ENCODE measurements at places on chromosomes 4 and X.

DNA sequence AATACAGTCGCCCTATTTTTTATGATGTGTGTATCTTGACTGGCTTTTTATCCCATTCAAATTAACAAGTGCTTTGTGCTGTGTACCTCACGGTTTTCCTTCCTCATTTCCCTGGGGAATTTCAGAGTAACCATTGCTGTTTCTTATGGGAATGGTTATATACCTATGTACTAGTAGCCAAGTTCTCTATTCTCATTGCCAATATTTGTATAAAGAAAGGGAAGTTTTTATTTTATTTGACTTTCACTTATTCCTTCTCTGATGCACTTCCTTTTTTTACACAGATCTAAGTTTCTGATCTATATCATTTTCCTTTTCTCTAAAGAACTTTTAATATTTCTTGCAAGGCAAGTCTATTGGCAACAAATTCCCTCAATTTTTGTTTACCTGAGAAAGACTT lies 181.3 kb downstream of the SOWAHB start:
- peak; percentile 28 for DNase-seq

DNA sequence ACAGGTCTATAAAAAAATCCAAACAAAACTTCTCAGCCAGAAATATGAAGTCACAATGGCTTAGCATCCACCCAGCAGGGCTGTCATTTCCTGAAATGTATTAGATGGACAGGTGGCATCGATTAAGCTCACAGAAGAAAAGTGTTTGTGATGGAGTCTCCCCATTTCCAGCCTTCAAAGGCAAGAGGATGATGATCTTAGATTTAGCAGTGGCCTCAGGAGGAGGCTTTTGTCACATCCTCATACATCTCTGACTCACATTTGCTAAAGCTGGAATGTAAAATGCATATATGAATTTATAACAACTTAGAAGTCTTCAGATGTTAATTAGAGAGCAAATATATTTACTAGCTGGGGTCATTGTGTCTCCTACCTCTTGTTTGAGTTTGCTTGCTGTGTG lies 441.9 kb downstream of the SPRY1 start:
- no peak for DNase-seq

DNA sequence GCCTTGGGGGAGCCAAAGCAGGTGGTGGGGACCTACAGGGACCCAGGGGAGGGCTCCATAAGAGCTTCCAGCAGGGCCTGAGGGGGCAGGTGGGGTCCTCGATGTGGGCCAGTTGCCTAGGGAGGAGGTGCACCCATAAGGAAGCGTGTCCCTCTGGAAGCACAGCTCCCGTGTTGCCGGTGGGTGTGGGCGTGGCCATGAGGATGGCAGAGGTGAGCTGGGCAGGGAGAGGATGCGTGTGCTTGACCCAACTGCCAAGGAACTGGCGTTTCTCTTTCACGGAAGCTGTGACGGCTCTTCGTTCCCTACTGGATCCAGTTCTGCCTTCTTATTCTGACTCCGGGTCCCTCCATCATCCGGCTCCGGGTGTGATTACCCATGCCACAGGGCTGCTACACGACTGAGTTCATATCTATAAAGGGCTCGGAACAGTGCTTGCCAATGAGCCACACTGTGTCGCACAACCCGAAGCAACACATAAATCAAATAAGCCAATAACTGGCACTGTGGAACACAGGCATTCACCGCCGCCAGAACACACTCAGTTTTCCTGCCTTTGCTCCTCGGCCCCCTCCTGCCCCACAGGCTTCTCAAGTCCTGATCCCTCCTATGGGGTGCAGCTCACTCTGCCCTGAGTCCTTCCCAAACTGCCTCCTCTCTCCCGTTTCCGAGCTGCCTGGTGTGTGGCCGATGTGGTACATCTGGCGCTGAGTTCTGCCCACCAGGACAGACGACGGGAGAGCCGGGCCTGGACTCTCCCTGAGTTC lies 35.5 kb downstream of the RNF212 start:
- DNase-seq = no peak

DNA sequence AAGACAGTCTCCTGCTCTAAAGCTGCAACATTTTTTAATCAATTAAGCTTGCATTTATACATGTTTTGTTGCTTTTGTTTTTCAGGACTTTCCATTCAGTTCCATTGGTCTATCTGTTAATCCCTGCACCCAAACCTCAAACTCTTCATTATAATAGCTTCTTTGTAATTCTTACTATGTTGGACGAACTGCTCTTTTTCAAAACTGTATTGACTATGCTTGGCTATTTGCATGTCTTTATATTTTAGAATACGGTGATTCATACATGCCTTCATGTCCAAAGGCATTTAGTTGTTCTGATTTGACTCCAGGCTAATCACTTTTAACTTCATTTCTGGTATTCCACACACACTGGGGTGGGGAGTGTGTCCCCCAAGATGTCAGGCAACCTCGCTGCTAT lies 14.1 kb downstream of the MAGEC1 start:
- no peak for DNase-seq

GRCh38 chrX:37995428-37995827 lies 10.9 kb upstream of the SYTL5 start:
- DNase-seq = no peak

DNA sequence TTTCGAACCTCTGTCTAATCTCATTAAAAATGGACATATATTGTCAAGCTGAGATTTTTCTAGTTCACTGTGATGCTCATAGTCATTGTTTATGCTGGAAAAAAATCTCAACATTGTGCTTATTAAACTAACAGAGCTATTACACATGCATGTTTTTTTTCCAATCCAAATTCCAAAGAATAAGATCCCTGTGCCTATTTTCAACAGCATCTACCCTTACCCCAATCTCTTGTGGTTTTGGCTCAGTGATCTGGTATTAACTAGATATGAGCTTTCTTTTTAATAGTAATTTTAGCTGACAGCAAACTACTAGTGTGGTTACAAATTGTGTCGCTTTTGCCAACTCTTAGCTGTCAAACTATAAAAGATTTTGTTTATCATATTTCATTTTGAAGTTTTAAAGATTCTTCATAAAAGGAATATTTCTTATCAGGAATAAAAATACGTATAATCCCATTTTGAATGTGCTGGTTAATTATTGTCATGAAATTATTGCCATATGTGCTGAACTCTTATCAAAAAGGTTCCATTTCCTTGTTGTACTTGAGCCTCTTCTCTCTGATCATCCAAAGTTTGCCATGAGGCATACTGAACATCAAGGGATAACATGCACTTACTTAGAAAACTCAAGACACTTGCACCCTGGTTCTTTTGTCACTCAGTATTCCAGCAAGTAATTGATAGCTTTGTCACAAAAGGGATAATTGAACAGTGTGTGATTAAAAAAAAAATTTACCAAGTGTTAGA lies 241.2 kb downstream of the ARHGAP24 start:
- DNase-seq = no peak

GRCh38 chrX:2631743-2632532 lies 59.2 kb upstream of the CD99 start:
- peak; percentile 51 for DNase-seq

GRCh38 chr4:157447195-157447594 lies 226.7 kb downstream of the GRIA2 start:
- DNase-seq = no peak

DNA sequence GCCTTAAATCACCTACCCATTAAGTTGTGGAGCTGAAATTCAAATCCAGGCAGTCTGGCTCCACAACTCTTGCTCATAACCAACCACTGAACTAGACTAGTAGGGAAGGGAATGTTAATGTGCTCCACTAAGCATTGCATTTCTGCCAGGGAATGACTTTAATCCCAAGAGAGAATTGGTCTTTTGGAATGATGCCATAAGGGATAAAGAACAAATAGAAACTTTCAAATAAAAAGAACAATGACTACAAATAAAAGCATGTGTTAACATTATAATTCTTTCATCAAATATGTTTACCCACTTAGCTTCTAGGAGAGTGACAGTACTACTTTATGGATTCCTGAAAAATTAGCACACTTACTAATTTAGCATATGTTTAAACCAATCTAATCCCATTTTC lies 905.9 kb downstream of the CENPC start:
- DNase-seq = no peak

GRCh38 chrX:129704491-129704890 lies 34.3 kb upstream of the XPNPEP2 start:
- no peak for DNase-seq

- DNase-seq = peak; percentile 88
Measured at GRCh38 chr4:25020236-25020635, 10.5 kb downstream of the LGI2 start.

- no peak for DNase-seq
Measured at GRCh38 chr4:49036528-49036927, 50.5 kb downstream of the CWH43 start.

- no peak for DNase-seq
Measured at GRCh38 chr4:53532521-53532920, 58.8 kb downstream of the LNX1 start.

DNA sequence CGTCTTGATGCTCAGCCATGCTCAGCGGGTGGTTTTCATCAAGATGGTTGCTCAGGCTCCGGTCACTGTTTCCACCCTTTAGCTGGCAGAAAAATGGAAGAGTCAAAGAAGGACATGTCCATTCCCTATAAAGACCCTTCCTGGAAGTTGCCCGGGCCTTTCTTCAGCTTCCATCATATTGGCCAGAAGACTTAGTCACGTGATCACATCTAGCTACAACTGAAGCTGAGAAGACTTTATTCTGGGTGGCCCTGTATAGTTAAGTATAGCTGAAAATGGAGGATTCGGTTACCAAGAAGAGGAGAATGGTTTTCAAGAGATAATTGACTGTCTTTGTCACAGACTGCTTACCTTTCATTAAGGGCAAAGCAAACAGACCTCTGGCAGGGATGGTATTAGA lies 296.7 kb upstream of the CASK start:
- no peak for DNase-seq

GRCh38 chr4:145887241-145887991 lies 51.2 kb downstream of the ZNF827 start:
- DNase-seq = no peak

GRCh38 chrX:40188573-40189417 lies 91.0 kb upstream of the BCOR start:
- DNase-seq = no peak

GRCh38 chr4:98199247-98199646 lies 56.0 kb upstream of the STPG2 start:
- no peak for DNase-seq

DNA sequence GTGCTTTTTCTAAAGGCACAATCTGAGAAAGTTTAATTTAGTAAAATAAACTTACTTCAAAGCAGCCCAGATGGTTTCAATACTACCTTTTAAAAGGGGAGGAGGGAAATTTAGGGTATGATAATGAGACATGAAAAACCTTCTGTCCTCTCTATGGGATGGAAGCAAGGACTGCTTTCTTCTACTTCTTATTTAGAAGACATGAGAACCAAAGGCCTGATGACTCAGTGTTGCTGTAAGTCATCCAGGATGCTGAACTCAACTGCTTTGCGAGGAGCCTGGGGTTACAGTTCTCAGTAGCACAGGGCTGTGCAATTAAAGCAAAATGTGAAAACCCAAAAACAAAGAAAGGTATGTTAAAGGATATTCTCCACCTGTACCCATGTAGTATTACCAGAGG lies 140.8 kb upstream of the EDNRA start:
- DNase-seq = no peak

DNA sequence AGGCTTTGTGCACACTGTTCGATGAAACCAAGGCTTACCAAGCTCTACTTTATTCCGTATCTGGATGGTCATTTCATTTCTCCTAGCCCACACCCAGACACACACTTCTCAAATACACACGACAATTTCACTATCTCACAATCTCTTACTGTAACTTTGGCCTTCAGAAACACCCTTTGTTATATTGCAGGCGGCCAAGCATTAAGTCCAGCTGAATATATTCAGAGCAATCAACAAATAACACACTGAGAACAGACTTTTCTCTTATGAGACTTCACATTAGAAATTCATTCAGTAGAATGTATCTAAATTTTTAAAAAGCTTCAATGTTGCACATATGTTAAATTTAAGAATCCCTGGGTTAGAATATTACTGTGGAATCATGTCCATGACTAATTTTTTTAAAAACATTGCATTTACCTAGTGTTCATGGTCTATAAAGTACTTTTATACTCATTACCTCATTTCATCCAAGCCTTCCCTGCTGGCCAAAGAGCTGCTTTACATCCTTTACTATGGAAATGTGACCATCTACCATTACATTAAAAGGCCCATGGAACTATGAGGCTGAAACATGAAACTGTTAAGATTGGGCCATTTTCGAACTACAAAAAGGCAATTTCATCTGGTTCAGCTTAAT lies 10.5 kb upstream of the MAGEB17 start:
- DNase-seq = no peak

DNA sequence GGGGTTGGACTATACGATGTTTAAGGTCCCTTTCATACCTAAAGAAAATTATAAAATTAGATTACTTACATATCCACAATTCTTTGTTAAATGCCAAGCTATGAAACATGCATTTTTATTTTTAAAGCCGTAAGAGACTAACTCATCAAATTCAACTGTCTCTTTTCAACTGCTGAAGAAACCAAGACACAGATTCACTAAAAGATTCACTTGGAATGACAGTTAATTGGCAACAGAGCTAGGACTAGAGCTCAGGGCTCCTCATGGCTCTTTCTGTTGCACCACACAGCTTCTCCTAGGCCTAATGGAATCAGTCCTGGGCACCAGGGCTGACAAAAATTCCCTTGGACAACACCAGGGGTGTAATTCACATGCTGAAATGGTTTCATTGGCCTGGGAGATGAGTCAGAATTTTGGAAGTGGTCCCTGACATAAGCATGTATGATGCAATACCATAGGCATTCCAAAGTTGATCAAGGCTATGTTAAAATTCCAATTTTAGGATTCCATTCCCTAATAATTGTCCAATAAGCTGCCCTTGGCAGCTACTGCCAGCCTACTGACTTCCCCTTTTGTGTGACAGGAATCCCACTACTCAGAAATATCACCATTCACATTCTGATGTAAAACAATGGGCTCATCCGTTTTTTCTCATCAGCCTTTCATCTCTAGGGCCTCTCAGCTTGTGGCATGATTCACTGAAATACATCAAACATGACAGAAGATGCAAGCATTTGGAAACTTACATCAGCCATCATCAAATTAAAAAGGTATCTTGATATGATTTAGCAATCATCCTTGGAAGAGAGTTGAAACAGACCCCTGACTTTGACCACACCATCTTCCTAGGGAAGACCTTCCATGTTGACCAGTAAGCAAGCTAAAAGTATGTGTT lies 54.2 kb downstream of the PLAC1 start:
- DNase-seq = peak; percentile 14

- peak; percentile 66 for DNase-seq
Measured at GRCh38 chr4:985123-985830, 1.6 kb upstream of the IDUA start.

Measured in inflammatory macrophage treated with lipopolysaccharide for 1 hour (primary cell).